ENCODE measurements at places on chromosomes 2 and 18.
A peak's percentile ranks its signal among the peaks of the same experiment; 100 is the strongest.

DNA sequence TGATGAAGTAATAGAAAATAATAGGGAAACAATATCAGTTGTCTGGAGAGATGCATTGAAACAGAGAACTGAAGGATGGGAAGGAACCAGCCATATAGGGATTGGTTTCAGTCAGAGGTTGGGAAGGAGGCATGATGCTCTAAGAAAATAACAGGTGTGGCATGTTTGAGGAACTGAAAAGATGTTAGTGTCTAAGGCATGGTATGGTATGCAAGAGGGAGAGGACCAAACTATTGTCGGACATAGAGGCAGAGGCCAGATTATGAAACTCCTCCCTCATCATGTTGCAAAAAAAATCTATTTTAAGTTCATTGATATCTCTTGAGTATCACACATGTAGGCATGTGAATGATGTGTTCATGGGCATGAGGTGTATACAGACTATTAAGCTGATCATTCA is 48.9 kb upstream of the EMILIN2 start:
- no peak for DNase-seq

DNA sequence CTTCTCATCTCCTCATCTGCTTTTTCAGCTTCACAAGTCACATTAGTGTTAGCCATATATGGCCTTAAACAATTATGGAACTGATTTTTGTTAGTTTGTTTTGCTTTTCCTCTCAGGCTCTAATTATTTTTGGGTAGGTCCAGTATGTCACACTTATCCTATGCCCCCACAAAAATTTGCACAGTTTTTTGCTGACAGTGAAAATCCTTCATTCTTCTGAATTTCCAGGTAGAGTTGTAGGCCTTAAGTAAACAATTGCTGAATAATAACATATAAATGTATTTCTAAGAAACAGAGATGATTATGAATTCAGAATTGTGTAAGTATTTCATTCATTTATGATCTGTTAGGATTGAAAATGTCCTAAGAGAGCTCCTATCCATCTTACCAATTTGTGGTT is 8.6 kb upstream of the SERPINB10 start:
- no peak for DNase-seq

- DNase-seq: peak; percentile 97
Measured at GRCh38 chr2:99337113-99338028, at the start of gene EIF5B. EIF5B (plus strand) TSS chr2:99337389; CDS start chr2:99337555, 166 bp downstream.

GRCh38 chr2:138359532-138359931 is 142.0 kb upstream of the SPOPL start:
- DNase-seq: no peak

GRCh38 chr2:230829959-230830358 is 34.8 kb upstream of the ITM2C start:
- no peak for DNase-seq

DNA sequence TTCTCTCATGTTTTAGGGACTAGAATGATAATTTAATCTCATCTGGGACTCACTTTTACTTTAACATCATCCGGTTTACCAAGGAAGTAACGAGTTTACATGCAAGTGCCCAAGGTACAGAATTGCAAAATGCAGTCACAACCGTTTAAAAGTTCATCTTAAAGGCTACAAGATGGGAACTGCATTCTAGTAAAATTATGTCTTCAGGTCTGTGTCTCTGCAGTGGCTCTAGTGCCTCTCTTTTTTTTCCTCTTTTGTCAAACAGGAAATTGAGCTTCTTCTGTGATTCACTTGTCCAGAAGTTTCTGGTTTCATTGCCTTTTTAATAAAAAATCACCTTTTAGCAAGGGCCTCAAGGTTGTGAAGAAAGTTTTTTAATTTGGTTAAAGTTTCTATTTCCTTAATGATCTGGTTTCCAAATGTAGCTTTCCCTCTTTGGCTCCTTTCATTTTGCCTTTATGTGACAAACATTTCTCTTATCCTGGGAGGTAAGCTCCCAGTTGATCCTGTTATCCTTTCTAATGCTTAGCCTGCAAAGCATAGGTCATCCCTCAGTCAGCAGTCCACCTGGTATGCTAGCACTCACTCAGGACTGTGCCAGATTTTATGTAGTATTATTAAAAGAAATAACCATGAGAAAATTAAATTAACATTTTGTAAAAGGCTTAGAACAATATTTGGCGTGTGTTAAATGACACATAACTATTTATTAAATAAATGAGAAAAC is 2.4 kb downstream of the GLS start:
- no peak for DNase-seq

- no peak for DNase-seq
Measured at GRCh38 chr2:36565712-36566111, 32.3 kb downstream of the FEZ2 start.

- no peak for DNase-seq
Measured at GRCh38 chr18:72840109-72840508, 27.7 kb downstream of the NETO1 start.

DNA sequence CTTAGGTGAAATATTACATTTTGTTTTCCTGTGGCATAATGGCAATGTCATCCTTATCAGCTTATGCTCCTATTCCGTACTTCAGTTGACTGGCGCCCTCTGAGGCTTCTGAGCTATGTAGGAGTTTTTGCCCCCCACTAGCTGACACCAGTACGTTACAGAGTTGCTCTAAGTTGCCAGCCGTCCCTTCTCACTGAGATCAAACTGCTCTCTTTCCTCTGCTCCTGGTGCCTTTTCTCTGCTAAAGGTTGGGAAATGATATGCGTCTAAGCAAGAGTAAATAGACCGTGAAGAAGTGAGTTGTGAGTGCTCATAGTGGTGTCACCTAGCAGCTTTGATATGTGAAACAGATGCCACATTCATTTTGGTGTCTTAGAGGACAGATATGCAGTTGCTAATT is 99.2 kb downstream of the RAPGEF4 start:
- DNase-seq: no peak

GRCh38 chr18:56273541-56274219 is 364.7 kb downstream of the TXNL1 start:
- DNase-seq: peak; percentile 3

GRCh38 chr2:70835643-70836042 is at the start of gene CD207:
CD207 (minus strand) TSS chr2:70835816; CDS start chr2:70835776, 40 bp downstream.
- DNase-seq: no peak

DNA sequence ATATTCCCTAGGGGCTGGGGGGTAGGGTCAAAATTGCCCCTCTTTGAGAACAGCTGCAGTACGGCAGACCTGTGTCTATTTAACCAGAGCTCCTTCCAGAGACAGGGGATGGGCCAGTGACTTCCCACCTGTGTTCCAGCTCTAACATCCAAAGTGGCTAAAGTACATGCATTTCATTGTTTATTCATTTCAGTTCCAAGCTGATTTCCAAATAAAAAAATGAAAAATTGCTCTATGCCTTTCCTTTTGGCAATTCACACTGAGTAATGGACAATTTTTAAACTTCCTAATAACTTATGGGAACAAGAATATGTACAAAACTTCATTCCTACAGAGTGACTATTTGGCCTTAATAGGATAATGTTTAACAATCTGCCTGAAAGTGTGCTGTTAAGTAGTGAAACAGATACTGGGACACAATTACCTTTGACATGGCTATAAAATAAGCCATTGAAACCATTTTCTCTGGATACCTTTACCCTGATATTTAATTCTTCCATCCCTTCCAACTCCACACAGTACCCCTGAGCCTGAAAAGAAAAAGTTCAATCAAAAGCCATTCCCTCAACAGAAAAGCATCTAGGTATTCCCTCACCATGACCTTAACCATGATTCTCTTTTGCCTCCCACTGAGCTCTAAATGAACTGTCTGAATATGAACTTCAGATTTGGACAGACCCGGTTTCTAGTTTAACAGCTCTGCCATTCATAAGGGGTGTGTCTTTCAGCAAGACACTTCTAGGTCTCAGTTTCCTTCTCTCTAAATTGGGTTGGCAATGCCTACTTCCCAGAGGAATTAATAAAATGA is 73.1 kb downstream of the RDH14 start:
- no peak for DNase-seq

- no peak for DNase-seq
Measured at GRCh38 chr2:101901241-101901640, 90.5 kb upstream of the IL1R2 start.

- no peak for DNase-seq
Measured at GRCh38 chr2:81007104-81007503, 702.6 kb upstream of the LRRTM1 start.
